Activated naive CD8-positive, alpha-beta T cell treated with anti-CD3 and anti-CD28 coated beads for 36 hours (primary cell): ENCODE measurements at places on chromosomes 11 and 22.
A peak's percentile ranks its signal among the peaks of the same experiment; 100 is the strongest.

GRCh38 chr22:37019309-37020191, at the start of the genes MPST and TST:
Gene MPST, plus strand, starts transcription at chr22:37019742. Its CDS starts 95 bp downstream, at chr22:37019837.
Gene TST, minus strand, starts transcription at chr22:37019447. Its CDS starts 715 bp downstream, at chr22:37018732.
- DNase-seq = peak; percentile 54

- no peak for DNase-seq
Measured at GRCh38 chr11:43558556-43559127, 121.9 kb upstream of the HSD17B12 start.

- DNase-seq = no peak
Measured at GRCh38 chr22:33873186-33873585, 47.1 kb downstream of the LARGE1 start.

DNA sequence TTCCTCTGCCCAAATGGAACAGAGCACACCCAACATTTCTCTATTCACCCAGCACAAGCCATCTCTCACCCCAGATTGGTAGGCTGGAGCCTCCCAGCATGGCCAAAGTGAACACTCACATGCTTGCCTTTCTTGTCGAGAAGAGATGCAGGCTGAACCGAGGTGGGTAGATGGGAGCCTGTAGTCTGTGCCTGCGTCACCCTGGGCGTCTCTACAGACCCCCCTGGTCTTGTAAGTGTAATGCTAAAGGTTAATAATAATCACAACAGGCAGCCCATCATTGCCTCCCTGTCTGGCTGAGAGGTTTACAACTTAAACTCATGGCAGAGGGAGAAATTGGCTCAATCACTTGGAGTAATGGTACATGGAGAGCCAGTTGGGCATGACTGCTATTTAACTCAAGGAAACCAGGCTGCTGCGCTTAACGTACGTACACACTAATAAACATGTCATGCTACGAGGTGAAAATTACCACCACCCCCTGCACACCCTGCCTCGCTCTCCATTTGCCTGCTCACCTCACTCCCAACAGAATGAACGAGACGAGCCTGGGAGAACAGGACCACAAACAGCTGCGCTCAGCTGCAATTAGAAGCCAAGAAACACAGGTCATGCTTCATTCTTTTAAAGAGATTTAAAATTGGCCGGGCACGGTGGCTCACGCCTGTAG, 9.1 kb upstream of the ZBTB16 start:
- no peak for DNase-seq

GRCh38 chr22:47929073-47929472, 1166.6 kb downstream of the TBC1D22A start:
- DNase-seq = no peak

DNA sequence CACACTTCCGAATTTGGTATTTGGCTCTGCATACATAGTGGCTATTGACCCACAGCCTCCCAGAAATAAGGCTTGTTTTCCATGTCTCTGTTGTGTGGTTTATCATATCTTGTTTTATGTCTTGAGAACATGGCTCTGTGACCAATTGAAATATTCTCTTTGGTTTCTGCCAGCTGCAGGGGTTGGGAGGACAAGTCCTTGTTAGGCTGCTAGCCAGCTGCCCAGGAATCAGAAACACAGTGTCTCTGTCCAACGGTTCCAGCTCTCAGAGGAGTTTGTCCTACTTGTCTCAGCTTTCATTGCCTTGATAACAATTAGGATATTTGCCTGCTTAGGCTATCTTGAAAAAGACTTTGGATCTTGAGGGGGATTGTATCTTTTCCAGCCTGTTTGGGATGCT, 6.0 kb upstream of the SLC7A4 start:
- no peak for DNase-seq

DNA sequence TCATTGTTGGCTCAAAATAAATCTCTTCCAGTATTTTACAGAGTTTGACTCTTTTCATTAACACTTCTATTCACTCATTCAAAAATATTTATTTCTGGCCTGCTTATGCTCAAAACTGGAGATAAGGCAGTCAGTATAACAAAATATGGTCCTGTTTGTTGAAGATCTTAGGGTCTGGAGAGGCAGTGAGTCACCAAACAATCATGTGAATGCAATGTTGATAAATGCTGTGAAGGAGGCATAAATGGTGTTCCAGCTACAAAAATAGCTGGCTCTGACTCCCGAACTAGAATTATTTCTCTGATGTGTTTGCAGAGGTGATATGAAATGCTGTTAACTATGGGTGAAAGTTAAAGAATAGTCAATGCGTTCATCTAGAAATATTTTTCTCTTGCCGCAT, 390.6 kb downstream of the AASDHPPT start:
- no peak for DNase-seq

- no peak for DNase-seq
Measured at GRCh38 chr11:35893796-35894475, 49.9 kb upstream of the LDLRAD3 start.

DNA sequence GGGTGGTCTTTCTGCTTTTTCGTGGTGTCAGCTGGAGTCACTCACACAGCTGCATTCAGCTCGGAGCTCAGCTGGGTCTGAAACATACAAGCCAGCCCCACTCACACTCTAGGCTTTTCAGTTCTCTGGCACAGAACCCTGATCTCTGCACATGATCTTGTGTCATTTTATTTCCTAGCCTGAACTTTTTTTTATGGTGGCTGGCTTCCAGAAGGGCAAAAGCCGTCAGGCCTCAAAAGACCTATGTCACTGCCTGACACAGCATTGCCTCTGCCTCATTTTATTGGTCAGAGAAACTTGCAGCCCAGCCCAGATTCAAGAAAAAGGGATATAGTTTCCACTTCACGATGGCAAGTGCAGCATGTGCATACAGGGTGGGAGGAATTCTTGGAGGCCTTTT, 117.8 kb downstream of the NTM start:
- DNase-seq = no peak

DNA sequence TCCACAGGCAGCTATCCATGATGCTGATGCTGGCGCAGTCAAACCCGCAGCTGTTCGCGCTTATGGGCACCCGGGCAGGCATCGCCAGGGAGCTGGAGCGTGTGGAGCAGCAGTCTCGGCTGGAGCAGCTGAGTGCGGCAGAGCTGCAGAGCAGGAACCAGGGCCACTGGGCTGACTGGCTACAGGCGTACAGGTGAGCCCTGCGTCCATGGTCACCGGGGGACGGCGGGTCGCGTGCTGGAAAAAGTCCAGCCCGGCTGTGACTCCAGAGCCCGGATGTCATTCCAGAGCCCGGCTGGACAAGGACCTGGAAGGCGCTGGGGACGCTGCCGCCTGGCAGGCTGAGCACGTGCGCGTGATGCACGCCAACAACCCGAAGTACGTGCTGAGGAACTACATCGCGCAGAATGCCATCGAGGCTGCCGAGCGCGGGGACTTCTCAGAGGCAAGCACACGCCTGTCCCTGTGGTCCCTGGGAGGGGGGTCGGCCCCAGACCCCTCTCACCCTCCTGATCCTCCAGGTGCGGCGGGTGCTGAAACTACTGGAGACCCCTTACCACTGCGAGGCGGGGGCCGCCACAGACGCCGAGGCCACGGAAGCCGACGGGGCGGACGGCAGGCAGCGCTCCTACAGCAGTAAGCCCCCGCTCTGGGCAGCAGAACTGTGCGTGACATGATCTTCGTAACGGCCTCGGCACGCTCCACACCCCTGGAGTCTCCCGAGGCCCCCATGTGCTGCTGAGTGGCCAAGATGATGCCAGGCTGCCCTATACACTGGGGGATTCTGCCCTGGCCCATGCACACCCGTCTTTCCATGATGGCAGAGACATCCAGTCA, 16.1 kb downstream of the SELENOO start:
- no peak for DNase-seq

DNA sequence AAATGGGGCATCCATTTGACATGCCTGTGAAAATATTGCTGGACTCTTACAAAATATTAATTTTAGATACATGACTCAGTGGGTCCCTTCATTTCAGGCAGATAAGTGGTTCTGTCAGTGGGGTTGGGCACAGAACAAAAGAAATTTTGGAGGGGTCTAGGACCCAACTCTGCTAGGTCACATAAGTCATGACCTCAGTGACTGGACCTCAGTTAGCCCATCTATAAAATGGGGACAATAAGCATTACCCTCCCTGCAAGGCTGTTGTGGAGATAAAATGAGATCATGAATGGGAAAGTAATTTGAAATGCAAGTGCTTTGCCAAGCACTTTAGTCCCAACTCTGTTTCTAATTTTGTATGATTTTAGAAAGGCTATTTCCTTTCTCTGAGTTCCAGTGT, 23.8 kb downstream of the ADORA2A start:
- no peak for DNase-seq

- DNase-seq = no peak
Measured at GRCh38 chr11:64713016-64713707, 9.8 kb downstream of the NRXN2 start.

DNA sequence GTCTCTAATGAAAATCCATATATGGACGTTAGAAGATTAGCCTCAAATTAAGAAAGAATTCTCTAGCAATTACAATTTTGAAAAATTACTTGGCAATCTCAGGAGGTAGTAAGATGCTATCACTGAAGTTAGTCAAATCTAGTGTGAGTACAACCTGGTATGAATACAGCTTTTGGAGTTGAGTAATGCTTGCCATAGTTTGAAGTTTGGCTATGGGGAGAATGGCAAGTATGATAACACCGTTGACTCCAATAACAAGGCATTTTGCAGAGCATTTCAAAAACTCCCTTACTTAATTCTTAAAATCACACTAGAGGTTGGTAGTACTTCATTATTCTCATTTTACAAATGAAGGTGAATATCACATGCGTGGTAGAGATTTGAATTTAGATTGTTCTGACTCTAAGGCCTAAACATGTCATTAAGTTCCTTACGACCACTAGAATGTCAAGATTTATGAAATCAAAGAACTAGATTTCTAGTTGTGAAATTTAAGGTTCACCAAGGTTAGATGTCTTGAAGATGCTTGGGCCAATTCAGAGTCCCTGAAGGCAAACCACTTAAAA, 355.4 kb downstream of the ETS1 start:
- no peak for DNase-seq

DNA sequence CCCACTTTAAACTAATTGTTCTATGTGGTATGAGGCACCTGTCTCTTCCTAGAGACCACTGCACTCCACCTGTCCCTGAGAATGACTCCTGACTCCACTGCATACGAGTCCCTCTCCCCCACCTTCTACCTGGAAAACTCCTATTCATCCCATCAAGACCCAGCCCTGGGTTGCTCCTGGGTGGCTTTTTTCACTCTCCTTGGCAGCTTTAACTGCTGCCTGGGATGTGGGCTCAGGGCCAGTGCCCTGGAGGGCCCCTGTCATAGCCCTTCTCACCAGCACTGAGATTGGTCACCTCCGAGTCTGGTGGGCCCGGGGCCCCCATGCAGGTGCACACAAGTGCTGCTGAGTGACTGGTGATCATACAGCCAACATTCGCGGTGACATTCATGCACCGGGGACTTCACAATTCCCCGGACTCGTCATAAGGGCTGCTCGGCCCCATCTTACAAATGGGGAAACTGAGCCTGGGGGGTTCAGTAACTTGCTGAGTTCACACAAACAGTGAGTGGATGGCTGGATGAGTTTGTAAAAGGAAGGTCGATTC, 25.9 kb upstream of the TOLLIP start:
- DNase-seq = no peak

DNA sequence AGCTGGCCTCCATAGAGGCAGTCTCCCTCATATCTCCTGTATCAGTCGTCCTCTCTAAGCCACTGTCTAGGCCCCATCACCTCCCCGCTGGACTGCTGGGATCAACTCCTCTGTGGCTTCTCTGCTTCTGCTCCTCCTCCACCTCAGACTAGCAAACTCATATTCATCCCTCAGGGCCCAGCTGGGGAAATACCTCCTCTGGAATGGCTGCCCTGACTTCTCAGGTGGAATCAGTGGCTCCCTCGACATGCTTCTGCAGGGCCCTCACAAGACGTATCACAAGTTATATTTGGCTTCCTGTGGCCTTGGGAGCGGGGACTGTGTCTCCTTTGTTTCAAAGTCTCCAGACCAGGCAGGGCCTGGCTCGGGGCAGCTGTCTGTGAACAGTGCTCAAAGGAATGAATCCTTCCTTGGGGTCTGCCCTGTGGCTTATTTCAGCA, 10.0 kb downstream of the SLC29A2 start:
- no peak for DNase-seq

- DNase-seq = no peak
Measured at GRCh38 chr11:69073469-69073868, 24.7 kb downstream of the TPCN2 start.

DNA sequence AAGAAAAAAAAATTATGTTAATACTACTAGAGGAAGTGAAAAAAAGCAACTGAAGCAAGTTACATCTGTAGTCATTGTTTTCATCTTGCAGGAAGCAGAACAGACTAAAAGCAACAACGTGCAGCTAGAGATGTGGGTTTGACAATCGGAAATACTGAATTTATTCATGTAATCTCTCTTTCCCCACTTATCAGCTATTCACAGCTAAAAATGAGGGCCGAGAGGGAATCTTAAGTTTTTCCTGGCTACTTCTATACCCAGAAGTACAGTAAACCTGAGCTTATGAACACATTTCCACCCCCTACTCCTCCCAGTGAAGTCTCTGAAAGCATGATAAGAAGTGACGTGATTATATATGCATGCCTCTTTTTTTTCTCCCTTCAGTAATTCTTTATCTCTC, 116.5 kb downstream of the SPON1 start:
- no peak for DNase-seq

DNA sequence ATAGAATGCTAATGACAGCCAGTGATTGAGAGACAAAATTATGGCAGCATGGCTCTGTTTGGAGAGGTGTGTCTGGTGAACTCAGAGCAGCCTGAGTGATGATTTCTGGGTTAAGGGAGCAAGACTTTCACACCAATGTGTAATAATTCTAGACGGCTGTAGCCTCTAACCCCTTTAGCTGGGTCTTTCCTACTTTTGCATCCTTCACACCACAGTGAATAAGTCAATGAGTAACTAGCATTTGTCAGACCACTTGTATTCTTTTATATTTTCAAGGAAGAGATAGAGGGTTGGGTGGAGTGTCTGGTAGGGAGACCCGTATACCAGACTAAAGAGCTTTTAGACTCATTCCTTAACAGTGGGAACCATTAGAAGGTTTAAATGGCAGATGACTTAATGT, 50.4 kb downstream of the ATXN10 start:
- no peak for DNase-seq

GRCh38 chr11:7270233-7270865, 18.6 kb downstream of the SYT9 start:
- DNase-seq = no peak

DNA sequence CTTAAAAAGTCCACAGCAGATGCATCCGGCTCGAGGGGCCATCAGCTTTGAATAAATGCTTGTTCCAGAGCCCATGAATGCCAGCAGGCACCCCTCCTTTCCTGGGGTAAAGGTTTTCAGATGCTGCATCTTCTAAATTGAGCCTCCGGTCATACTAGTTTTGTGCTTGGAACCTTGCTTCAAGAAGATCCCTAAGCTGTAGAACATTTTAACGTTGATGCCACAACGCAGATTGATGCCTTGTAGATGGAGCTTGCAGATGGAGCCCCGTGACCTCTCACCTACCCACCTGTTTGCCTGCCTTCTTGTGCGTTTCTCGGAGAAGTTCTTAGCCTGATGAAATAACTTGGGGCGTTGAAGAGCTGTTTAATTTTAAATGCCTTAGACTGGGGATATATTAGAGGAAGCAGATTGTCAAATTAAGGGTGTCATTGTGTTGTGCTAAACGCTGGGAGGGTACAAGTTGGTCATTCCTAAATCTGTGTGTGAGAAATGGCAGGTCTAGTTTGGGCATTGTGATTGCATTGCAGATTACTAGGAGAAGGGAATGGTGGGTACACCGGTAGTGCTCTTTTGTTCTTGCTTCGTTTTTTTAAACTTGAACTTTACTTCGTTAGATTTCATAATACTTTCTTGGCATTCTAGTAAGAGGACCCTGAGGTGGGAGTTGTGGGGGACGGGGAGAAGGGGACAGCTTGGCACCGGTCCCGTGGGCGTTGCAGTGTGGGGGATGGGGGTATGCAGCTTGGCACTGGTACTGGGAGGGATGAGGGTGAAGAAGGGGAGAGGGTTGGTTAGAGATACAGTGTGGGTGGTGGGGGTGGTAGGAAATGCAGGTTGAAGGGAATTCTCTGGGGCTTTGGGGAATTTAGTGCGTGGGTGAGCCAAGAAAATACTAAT, 1.9 kb downstream of the NEAT1 start:
- peak; percentile 69 for DNase-seq
